ENCODE measurements at places on chromosomes 1 and 21.

DNA sequence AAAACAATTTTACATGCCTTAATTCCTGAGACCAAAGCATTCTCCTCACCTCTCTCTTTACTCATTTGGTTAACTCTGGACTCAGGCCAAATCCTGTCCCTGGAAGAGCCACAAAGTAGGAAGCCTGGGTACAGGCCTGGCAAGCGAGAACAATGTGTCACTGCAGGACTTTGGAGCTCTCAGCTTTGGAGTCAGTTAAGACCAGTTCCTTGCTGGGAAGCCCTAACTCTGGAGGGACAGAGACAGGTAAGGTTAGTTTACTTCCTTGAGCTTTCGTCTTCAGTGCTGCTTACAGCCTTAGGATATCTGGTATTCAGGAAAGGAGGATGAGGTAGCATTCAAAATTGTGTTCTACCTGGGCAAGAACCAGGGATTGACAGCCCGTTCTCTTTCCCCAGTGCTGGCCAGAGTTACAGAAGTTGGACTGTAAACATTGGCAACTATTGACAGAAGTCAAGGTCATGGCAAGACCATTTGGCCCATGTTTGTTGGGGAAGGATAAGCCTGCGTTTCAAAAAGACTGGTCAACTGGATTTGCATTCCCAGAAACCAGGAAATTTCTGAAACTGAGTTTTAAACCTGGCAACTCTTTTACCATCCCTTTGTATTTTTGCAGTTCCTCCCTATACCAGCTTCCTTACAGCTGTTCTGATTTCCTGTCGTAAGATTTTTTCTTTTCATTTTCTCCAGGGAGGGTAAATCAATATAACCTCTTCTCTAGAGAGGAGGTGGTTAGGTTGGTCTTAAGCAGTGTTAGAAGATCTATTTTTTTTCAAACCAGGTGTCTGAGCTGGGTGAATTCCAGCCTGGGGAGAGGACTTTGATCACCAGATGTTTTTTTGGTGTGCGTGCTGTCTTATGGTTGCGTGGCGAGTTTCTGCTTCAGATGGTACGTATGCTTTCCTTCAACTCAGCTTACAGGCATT, at the start of gene C4BPB:
Gene C4BPB (plus strand): TSS at position 160 of the 926 bp plus-strand sequence. CDS start 672 bp downstream, at position 832.
- no peak for DNase-seq

- no peak for DNase-seq
These were observed 60.5 kb downstream of the TESK2 start for GRCh38 chr1:45430490-45430889.

DNA sequence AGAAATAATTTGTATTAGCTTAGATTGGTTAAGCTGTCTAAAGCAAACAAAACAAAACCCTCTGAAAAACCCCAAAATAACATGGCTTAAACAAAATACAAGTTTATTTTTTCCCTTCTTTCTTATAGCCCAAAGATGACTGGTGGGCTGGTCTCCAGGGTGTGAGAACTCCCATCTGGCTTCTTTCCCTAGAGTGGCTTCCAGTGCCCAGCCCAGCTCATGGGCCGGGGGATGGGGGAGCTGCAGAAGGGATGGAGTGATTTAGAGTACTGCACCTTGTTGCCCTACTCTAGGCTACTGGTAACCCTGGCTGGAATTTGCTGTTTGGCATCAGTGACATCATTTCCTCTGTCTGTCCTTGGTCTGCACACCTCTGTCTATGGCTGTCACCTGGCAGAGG, 223.0 kb downstream of the PBX1 start:
- no peak for DNase-seq

DNA sequence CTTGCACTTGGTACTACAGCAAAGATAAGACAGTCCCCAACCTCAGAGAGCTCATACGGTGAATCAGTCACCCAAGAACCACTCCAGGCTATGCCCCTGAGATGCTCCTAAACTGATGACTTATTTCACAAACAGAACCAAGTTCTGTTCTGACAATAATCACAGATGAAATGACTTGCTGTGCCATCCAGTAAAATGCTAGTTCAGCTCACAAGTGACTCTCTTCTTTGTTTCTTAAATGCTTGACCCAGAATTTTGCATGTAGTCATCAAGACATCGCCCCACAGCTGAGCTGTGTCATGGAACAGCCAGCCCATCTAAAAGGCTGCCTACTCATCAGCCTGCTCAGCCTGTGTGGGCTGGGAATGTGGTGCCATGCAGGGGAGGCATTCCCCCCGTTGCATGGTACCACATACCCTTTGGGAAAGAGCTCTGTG, 6.1 kb upstream of the SLC19A2 start:
- DNase-seq = no peak

DNA sequence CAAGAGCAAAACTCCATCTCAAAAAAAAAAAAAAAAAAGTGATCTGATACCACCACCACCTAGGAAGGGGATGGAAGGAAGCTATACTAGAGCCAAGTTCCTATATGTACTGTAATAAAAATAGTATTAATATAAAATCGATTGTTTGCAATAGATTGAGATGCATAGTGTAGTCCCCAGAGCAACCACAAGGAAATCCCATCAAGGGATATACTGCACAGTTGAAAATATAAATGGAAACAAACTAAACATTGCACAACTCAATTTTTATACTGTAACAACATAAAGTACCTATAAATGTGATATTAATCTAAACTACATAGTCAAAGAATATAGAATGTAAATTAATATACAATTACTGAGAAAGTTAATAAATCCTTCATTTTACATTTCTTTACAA, 20.9 kb upstream of the PSMG1 start:
- no peak for DNase-seq

DNA sequence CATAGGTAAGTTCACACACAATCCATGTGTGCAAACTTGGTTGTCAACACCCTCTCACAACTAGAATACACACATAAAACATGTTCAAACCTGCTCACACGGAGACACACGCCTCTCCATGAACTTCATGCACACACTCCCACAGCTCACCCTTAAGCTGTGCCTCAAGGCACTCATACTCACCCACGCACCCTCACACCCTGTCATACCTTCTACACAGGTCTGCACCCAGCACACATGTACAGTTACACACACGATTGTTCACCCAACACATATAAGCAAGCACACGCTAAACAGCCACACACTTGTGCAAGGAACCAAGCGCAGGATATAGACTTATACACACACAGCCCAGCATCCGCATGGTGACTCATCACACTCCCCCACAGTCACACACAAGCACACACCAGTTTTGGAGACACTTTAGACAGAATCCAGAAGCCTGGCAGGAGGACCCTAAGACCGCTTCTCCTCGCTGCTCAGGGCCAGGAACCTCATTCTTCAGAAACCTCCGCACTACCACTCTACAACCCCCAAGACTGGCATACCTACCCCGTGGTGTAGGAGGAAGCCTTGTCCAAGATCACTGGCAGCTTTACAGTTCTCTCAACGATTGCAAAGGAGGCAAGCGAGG, 58.7 kb upstream of the ZC3H12A start:
- no peak for DNase-seq

- DNase-seq = no peak
These were observed 10.1 kb downstream of the ZZZ3 start for GRCh38 chr1:77672374-77672773.

GRCh38 chr1:6056572-6056948, 10.9 kb downstream of the KCNAB2 start:
- DNase-seq = no peak

All from NCI-H82 (cell line).